T-helper 2 cell (primary cell): ENCODE measurements at places on chromosomes 2 and 18.
A peak's percentile ranks its signal among the peaks of the same experiment; 100 is the strongest.

DNA sequence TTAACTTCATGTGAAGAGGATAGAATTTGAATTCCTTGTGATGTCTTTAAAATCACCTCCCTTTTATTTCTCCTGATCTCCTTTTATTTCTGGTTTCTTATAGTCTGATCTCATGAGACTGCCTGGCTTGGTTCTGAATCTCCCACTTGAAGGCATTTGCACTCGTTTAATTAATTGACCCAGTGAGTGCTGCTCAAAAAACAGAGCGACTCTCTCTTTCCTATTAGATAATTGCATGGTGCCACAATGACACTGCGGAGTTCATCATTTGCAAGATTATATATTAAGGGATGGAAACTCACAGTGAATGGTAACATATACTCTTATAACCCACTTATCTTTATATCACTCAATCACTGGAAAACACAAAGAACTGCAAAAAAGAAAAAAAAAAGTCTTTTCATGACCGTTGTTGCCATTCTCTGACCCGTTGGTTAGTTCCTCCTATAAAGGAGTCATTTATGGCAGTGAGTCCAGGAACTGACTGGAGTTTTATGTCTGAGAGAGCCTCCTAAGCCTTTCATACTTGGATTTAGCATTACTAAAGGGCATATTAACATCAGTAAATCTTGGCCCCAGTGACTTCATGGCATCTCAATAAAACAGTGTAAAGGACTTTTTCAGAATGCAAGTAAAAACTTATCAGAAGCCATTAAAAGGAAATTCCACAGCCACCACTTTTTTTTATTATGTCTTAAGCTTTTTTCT is 103.3 kb upstream of the EPHA4 start:
- DNase-seq, result no peak

GRCh38 chr2:15642011-15642814 is 50.5 kb downstream of the DDX1 start:
- DNase-seq, result no peak

DNA sequence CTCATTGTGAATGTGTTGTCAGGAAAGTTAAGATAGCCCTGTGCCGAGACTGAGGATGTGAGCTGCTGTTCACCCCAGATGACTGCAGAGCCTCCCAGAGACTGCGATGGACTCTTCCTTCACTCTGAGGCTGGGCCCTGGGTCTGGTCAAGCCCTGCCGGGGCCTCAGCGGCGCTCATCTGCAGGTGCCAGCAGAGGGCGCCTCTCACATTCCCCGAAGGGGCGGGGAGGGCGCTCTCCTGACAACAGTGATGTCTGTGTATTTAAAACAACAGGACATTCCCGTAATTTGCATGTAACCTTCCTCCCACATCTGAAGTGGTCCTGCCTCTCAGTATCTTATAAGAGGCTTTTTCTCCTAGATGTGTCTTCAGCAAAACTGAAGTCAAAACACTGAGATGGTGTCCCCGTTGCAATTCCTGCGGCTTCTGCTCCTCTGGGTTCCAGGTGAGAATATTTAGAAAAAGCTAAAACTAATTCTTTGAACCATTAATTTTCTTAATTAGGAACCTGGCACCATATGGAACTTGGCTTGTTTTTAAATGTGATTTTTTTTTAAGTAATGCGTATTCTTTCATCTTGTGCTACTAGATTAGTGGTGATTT is 1377.9 kb downstream of the RPIA start:
- no peak for DNase-seq

DNA sequence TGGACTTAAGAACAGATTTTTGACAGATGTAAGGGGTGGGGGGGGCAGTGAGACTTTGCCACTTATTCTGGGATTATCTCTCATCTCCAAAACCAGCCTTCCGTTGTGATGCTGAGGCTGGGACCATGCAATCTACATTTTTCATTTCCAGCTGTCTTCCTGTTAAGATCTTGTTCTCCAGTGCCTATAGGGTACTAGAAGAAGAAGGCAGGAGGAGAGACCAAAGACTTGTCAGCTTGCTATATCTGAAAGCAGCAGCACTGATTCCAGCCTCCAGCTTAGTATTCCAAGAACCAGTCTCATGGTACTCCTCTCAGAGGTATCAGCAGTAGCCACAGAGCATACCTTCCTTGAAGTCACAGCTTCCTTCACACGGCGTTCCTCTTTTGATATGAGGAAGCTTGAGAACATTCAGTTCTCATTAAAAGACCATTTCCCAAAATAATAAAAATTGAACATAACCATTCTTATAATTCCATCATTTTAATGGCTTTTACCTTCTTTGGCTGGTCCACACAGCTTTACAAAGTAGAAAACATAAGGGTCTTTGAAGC is 49.8 kb downstream of the USP34 start:
- DNase-seq, result no peak

GRCh38 chr2:197673106-197673505 is 2.3 kb downstream of the RFTN2 start:
- no peak for DNase-seq

GRCh38 chr18:31510319-31510718 is 12.3 kb downstream of the DSG2 start:
- DNase-seq, result no peak

- no peak for DNase-seq
These were observed 197.3 kb downstream of the CELF4 start for GRCh38 chr18:37368110-37368954.

DNA sequence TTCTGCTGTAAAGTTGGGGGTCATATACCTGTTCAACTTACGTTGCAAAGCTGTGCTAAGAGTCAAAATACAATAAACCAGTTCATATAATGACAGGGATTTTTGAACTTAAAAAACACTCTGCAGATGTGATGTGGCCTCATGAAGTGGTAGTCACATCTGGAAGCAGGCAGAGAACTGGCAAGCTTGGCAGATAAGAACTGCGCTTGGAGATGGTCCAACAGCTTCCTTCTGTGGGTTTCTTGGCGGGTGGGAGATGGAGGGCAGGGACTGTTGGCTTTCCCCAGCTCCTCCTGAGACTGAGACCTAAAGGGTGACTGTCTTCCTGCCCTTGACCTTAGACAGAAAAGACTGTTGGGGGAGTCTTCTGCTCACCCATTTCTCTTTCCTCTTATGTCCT is 140.4 kb downstream of the CTIF start:
- DNase-seq, result no peak

- DNase-seq, result no peak
These were observed 29.3 kb downstream of the ANKMY1 start for GRCh38 chr2:240528406-240529040.

- DNase-seq, result no peak
These were observed 91.6 kb upstream of the TTC39C start for GRCh38 chr18:23922939-23923338.

- DNase-seq, result peak; percentile 41
These were observed 1.4 kb downstream of the CEP76 start for GRCh38 chr18:12701161-12701560.

- DNase-seq, result no peak
These were observed 75.5 kb upstream of the GLS start for GRCh38 chr2:190805126-190805525.

GRCh38 chr2:12685145-12685544 is 31.6 kb upstream of the TRIB2 start:
- DNase-seq, result no peak

- DNase-seq, result no peak
These were observed 33.3 kb upstream of the ALPP start for GRCh38 chr2:232345251-232345650.

- no peak for DNase-seq
These were observed 95.1 kb downstream of the MYO5B start for GRCh38 chr18:50099725-50100407.

DNA sequence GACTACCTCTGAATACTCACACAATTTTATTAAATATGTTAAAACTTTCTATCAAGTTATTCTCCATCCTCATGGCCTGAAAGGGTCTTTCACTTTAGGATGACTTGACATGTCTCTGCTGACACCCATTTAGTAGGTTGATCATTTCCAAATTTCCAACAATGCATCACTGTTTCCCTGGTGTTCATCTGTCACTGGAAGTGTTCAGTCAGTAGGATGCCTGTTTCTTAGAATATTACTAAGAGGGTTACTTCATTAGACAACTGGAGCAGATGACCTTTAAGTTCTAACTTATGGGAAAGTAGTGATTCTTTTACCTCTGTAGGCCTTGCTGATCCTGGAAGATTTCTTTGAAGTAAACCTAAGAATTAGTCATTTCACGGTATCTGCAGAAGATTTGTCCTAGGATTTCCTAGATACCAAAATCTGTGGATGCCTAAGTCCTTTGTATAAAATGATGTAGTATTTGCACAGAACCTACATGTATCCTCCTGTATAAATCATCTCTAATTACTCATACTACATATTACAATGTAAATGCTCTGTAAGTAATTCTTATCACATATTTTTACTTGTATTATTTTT is 77.7 kb downstream of the MAP3K20 start:
- no peak for DNase-seq

- DNase-seq, result no peak
These were observed 98.1 kb upstream of the ZFP36L2 start for GRCh38 chr2:43324259-43325106.

- DNase-seq, result no peak
These were observed 190.5 kb downstream of the CLIP4 start for GRCh38 chr2:29305762-29306161.

DNA sequence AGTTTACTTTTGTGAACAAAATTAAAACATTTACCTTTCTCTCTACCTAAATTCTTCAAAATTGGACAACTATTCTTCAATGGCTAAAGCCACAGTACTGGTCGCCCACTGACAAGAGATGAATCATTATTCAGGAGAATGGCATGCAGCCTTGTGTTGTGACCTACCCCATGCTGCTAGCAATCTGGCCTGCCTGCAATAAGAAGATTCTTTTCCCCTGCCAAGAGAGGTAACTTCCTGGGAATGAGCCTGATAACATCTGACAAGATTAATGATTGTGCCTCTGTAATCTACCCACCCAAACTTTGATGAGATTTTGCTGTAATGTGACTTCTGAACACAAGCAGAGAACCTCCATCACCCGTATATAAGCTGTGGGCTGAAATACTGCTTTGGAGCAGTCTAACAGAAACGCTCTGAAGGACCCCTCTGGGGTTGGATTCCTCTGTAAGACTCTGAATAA is 47.0 kb upstream of the ST3GAL5 start:
- DNase-seq, result no peak

DNA sequence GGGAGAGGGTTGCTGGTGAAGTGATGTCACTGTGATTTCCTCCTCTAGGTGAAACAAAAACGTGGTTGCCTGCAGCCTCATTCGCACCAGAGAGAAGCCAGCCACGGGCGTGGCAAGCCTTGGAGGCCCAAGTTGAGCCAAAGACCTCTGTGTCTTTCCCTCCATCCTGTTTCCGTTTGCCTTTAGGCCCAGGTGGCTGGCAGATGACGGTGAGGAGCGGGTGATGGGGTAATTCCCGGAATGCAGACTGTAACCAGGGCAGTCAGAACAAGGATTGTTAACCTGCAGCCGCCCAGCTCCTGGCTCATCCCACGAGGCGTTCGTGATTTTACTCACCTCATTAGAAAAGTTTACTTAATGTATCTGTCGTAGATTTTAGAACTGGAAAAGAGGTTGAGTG is 14.4 kb downstream of the CTIF start:
- no peak for DNase-seq
